ENCODE measurements at places on chromosomes 12 and 14.

DNA sequence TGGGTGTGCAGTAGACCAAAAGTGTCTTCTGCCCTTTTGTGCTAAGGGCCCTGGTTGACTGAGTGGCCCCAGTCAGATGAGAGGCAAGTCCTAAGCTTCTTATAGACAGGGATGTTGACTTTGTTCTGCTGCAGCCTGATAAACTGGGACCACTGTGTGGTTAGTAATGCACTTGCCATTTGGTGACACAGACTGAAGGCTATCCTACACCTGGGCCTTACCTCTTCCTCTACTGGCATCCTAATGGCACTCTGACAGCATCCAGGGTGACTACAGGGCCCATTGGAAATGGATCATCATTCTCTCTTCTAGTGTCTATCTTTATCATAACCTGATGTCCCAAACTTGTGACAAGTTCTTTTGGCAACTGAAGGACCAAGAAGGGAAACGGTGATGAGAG lies 3.3 kb downstream of the SDR39U1 start:
- no peak for DNase-seq

DNA sequence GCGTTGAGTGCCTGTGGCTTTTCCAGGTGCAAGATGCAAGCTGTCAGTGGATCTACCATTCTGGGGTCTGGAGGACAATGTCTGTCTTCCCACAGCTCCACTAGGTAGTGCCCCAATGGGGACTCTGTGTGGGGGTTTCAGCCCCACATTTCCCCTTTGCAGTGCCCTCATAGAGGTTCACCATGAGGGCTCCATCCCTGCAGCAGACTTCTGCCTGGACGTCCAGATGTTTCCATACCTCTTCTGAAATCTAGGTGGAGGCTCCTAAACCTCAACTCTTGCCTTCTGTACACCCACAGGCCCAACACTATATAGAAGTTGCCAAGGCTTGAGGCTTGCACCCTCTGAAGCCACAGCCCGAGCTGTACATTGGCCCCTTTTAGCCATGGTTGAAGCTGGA lies 52.9 kb downstream of the PRKCH start:
- no peak for DNase-seq

DNA sequence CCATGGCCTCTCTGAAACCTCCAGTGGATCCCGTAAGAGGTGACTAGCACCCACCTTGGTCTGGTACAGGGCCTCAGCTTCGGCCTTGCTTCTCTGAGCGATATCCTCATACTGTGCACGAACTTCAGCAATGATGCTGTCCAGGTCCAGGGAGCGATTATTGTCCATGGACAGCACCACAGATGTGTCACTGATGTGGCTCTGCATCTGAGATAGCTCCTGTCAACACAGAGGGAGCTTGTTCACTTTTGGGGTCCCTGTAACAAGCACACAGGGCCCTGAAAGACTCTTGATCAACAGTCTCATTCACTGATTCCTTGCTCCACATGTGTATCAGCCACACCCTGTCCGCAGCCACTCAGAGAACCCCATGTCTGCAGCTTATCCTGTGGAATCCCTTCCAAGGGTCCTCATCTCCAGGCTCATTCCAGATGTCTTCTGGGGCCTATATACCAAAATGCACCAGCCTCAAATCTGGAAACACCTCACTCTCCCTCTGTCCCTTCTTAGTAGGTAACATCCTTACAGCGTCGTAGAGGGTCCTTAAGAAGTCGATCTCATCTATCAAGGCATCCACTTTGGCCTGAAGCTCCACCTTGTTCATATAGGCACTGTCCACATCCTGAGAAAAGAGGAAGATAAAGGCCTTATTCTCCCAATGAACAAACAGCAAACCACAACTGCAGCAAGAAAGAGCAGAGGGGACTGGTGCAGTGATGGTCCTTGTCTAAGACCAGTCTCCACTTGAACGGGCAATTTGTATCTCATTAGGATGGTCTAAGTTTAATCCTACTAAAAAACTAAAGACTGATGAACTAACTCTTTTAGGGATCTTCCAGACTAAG lies 3.5 kb downstream of the KRT3 start:
- no peak for DNase-seq

DNA sequence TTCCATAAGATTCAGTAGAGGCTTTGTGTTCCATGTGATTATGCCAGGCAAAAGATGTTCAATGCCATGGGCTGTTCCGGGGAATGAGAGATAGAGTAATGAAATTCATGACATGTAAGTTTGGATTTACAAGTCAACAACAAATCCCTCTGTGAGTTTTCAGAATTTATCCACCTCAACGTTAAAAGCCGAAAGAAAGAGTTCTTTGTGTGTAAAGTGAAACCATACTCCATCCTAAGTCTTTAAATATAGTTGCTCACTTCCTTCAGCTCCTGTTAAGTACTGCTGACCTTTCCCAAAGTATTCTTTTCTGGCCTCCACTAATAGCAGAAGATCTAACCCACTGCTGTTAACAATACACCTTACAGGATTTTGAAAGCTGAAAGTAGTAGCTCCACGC lies 190.0 kb downstream of the TMX1 start:
- no peak for DNase-seq

DNA sequence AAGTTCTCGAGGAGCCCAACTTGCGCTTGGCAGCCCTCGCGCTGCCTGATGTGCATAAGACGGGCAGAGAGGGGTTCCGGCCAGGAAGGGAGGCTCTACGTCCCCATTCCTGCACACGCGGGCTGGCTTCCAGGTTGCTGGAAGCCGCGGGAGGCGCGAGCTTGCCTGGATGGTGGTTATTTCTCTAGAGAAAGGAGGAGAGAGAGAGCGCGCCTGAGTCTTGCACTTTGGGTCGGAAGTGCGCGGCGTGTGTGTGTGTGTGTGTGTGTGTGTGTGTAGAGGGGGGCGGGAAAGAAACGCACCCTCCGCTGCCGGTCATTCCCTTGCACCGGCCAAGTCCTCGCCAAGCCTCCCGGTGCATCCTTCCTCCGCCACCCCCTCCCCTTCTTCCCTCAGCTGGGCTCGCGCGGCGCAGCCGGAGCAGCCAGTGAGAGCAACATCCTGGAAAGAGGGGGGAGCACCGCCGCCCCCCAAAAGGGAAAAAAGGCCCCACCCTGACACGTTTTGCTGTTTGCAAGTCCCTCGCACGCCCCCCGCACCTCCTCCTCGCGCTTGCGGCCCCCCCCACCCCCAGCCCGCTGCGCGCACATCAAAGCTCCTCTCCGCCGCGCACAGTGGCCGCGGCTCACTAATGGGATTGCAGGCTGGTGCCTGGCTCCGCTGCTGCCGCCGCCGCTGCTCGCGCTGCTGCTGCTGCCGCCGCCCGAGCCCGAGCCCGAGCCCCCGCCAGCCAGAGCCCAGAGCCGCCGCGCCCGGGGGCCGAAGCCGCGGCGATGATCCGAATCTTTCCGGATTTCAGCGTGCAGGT lies 4.4 kb upstream of the NPAS3 start:
- no peak for DNase-seq

GRCh38 chr12:19088606-19089005 lies 40.9 kb upstream of the PLEKHA5 start:
- no peak for DNase-seq

DNA sequence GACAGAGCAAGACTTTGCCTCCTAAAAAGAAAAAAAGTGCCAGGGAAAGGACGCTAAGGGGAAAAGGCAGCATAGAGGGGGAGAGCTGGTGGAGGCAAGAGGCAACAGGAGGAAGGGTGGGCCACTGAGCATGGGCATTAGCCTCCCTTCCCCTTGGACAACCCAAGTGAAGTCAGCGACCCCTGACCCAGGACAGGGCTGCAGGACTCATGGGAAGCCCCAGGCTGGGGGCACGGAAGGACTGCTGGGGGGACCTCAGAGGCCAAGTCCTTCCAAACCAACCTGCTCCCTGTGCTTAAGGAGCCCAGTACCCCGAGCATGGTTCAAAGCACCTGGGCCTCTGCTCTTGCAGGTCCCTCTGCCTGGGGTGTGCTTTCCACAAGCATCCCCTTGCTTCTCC lies 27.5 kb downstream of the CMKLR1 start:
- DNase-seq: no peak

DNA sequence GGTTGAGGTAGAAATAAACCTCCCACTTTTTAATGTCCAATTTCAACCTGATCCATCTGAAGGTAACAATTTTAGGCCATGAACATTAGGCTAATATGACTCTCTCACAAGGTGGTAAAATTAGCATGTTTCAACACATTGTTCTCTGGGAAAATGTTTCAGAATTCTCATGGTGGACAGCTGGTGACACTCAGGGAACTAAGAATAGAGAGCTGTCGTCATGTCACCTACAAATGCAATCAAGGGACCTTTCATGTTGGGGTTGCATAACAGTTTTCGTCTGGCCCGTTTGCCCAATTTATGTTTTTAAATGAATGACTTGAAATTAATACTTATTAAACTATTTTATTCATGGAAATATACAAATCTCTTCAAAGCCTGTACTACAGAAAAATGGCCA lies 180.7 kb upstream of the PRICKLE1 start:
- DNase-seq: no peak

DNA sequence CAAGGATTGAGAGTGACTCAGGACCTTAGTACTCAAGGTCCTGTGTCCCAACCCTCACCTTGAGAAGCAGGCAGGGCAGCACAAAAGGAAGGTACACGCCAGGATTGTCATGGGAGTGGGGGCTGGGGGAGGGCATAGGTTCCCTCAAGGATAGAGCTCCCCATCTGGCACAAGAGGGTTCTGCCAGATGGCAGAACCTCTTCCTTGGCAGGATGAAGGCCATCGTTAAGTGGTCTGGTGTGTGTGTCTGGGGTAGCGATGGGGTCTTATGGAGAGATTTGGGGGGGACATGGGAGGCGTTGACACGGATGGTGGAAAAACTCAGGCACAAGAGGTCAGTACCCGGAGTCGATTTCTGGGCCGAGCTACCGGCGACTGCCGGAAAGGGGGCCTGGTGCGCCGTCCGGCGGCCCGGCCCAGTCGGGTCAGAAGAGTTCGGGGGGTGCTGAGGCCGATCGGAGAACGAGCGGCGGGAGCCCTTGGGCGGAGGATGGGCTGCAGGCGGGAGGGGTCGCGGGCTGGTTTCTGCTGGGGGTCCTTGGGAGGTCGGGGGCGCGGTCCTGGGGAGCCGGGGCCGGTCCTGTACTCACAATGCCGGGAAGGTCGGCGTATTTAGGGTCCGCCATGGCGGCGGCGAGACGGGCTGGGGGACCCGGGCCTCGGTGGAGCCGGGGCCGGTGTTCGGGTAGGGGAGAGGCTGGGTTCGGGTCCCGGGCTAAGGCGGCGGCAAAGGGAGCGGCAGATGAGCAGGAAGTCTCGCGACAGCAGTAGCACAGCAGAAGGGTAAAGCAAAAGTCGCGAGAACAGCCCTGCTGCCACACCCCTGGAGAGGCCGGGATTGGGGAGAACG lies at the start of gene DCTN2:
Gene DCTN2, minus strand, starts transcription at position 755 of the 850 bp plus-strand sequence. Its CDS starts 129 bp downstream, at position 626.
- DNase-seq: peak; percentile 95
